ENCODE measurements at places on chromosomes 13 and 19. TPM values are rescaled to one million over a fixed set of nuclear protein-coding genes. Genes with fewer than 3 reads are reported as not detected.

DNA sequence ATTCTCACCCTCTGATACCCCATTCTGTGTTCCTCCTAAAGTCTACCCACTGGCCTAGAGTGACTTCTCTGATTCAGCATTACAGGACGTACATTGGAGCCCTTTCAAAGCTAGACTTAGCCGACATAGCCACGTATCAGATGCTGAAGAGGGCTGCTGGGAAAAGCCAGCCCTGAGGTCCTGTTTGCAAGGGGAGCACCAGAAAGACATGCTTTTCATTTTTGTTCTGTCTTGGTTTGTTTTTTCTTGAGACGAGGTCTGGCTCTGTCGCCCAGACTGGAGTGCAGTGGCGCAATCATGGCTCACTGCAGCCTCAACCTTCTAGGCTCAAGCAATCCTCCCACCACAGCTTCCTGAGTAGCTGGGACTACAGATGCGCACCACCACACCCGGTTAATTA lies 6.3 kb upstream of the ZSWIM4 start:
- peak; percentile 66 for DNase-seq

GRCh38 chr19:40831502-40832430 lies 18.5 kb downstream of the CYP2A6 start:
- no peak for DNase-seq

- no peak for DNase-seq
These were observed 330.2 kb downstream of the DNAJC15 start for GRCh38 chr13:43353631-43354030.

DNA sequence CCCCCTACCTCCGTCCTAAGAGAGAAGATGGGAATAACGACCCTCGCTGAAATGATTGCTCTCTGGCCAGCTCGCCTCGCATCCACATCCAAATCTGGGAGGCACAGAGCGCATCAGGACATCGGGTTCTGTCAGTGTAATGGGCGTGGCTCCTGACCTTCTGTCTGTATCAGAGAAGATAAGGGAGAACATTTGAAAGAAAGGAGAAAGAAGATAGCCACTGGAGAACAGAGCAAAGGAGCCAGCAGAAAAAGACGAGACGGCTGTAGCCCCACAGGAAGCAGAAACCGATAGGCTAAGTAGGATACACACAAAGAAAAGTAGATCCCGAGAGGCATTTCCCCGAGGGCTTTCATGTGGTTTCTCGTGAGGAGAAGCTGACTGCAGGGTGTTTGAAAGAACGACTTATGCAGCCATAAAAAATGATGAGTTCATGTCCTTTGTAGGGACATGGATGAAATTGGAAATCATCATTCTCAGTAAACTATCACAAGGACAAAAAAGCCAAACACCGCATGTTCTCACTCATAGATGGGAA lies 14.0 kb upstream of the GJB2 start:
- no peak for DNase-seq

GRCh38 chr19:16836115-16837034 lies 7.2 kb downstream of the SIN3B start:
- peak; percentile 70 for DNase-seq

DNA sequence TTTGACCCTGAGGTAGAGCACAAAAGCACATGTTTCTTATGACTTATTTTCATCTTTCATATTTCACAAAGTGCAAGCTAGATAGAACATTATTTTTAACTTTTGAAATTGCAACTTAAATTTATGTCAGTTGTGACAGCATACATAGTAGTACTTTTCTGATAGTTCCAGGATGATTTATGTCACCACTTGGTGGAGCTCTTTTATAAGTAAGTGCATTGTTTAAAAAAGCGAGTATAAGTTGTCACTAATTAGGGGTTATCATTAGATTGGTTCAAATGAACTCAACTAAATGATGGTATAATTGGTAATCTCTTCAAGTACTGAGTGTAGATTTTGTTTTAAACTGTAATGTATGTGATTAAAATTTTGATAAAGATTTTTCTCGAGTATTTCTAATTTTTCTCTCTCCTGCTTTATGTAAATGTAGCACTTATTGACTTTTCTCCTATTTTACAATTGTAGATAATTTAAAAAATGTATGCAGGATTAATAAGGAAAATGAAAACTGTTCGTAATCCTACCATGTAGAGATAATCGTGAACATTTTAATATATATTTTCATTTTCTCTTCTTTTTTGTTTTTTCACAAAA lies 31.1 kb downstream of the RB1 start:
- DNase-seq: no peak

DNA sequence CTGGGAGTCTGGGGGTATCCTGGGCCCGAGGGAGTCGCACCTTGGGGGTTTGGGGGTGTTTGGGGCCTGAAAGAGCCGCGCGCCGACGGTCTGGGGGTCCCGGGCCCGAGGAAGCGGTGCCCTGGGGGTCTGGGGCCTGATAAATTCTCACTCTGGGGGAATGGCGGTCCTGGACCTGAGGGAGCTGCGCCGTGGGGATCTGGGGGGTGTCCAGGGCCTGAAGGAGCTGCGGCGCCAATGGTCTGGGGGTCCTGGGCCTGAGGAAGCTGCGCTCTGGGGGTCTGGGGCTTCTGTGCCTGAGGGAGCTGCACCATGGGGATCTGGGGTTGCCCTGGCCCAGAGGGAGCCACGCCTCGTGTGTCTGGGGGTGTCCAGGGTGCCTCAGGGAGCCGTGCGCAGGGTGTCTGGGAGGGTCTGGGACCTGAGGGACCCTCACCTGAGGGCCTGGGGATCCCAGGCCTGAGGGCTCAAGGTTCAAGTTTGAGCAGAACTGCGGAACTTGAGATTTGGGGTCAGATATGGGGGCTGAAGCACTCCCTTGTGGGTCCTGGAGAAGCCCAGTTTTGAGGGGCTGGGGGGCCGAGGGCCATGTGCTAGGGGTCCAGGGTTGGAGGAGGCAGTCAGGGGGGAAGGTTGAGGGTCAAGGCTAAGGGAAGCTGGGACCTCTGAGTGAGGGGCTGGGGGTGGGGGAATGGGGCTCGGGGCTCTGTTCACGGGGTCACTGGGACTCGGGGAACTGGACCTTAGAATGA lies 1.1 kb downstream of the HDGFL2 start:
- no peak for DNase-seq

DNA sequence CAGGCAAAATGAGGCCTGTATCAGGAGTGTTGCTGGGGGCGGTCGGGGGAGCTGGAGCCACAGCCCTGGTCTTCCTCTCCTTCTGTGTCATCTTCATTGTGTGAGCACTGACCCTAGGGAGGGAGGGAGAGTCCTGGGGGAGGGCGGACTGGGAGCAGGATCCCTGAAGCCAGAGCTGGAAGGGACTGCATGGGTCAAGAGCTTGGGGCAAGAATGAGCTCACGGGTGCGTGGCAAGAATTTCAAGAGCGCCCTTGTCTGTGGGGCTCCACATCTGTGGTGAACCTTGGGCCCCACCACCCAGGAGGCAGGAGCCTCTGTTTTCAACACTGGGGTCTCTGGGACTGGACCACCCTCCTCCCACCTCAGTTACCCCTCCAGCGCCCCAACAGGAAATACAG lies 4.7 kb downstream of the SIGLEC7 start:
- no peak for DNase-seq

The ENOX1 gene
- 0.83 TPM for total RNA-seq

The PSG5 gene
- not detected for total RNA-seq

The TMEM205 gene
- 208 TPM for total RNA-seq
